ENCODE measurements at places on chromosomes 2 and 18.

DNA sequence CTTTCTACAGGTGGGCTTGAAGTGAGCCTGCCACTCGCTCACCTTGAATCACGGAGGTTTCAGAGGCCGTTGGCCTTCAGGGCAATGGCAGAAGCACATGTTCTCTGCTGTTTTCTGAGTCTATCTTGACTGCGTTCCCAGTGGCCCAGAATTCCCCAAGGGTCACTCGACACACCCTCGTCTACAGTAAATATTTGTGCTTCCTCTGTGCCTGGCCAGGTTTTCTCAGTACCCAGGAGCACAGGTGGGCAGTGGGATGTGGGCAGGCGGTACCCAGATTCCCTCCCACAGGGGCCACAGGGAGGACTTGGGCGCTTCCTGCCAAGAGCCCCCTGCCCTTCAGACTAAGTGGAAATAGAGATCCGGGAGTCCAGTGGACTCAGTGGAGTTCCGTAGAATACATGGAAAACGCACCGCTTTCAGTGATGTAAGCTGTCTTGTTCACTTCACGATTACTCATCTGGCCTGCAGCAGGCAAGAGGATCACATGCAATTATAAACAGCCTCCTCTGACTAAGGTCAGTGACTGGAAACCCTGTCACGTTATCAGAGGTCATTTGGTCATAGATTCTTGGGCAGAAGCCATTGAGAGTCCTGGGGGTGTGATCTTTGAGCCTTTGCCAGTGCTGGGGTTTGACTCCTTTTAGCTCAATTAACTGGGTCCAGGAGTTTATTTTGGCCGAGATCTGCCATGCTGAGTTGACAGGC, 179.8 kb downstream of the NEDD4L start:
- no peak for DNase-seq

- DNase-seq = no peak
Measured at GRCh38 chr18:43539862-43540261, 262.6 kb upstream of the SYT4 start.

GRCh38 chr2:236195726-236196125, 27.5 kb upstream of the GBX2 start:
- DNase-seq = no peak

GRCh38 chr18:39840406-39840805, 2114.6 kb upstream of the PIK3C3 start:
- no peak for DNase-seq

DNA sequence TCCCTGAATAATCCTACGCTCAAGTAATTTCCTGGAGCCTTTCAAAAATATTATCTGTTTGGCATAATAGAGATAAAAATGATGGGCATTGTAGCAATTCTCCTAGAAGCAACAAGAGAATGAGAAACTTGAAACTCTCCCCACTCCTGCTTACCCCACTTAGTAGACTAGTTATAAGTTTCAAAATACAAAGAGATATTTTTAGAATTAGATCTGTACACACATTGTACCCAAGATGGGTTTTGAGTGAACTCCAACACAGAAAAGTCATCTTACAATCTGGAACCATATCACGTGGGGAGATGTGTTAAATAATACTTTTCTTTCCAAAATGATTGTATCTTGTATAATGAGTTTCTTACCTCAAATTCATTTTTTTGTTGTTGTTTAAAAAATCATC, 484.9 kb downstream of the LPIN1 start:
- DNase-seq = no peak

GRCh38 chr2:10557506-10558265, 109.6 kb upstream of the ODC1 start:
- DNase-seq = no peak

DNA sequence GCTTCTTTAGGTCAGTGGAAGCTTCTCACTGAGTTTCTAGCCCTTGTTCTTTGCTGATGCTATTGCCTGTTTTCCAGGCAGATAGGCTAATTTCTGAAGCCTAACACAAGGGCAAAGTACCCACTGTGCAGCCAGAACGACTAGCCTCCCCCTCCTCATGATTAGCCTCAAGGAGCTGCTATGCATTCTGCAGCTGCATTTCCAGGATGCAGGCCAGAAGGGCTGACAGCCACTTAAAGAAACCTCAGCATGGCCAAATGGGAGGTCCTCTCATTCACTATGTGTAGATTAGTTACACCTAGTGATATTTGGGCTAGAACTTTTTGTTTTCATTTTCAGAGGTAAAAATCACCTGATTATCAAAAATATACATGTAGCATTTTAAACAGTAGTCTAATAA, 216.0 kb downstream of the RAD51AP2 start:
- DNase-seq = no peak

GRCh38 chr2:199201539-199201938, 256.2 kb downstream of the SATB2 start:
- DNase-seq = no peak

GRCh38 chr2:121944072-121944831, 188.8 kb downstream of the TSN start:
- no peak for DNase-seq

- no peak for DNase-seq
Measured at GRCh38 chr2:46377101-46377581, 79.9 kb downstream of the EPAS1 start.

All from NCI-H774 (cell line).